ENCODE measurements at places on chromosomes 12 and 14.

DNA sequence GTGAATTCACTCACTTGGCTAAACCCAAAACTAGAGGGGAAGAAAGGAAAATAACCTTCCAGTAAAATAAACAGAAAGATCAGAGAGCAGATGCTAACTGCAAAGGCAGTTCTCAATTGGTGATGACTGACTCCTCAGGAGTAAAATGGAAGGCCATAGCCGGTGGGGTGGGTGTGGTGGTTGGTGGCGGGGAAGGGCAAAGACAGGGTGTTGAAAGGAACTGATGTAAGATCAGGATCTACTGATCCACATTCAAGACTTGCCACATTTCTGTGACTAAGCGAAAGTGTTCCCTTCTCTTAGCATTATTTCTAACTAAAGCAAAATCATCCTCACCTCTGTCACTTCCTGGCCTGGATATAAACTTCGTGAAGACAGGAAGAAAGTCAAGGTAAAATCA, 26.3 kb upstream of the TC2N start:
- DNase-seq, result no peak

DNA sequence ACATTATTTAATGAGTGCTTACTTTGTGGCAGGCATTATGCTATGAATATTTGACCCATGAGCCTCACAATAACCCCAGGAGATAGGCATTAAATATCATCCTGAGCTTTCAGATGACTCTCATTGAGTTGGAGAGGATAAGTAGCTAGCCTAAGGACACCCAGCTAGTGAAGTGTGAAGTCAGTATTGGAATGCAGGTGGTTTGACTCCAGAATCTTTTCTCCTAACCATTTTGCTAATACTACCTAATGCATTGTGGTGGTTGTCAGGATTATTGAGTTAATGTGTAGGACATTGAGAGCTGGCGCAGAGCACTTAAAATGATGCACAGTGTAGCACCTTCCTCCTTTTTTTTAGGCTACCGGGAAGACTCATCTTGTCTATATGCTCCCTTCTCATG, 3.8 kb upstream of the CDKL1 start:
- DNase-seq, result no peak

DNA sequence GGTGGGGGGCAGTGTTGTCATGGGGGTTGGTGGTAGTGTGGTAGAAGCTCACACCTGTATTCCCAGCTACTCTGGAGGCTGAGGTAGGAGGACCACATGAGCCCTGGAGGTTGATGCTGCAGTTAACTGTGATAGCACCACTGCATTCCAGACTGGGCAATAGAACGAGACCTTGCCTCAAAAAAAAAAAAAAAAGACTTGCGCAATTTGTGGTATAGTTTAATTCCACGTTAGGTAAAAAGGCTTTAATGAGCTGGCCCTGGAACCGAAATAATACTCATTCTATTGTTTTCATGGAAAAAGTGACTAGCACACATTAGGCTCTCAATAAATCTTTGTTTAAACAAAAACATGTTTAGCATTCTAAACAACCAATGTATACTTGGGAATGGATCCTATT, 25.4 kb upstream of the NAP1L1 start:
- DNase-seq, result no peak

- no peak for DNase-seq
These were observed 8.1 kb upstream of the NRIP2 start for GRCh38 chr12:2842948-2843347.

GRCh38 chr14:64614805-64615391, 65.1 kb downstream of the PPP1R36 start:
- DNase-seq, result no peak

Measured in stimulated activated CD8-positive, alpha-beta memory T cell treated with anti-CD3 and anti-CD28 coated beads, Interleukin-2, amount 100 ng/mL, for 1 hour (primary cell).